ENCODE measurements at places on chromosomes 11 and 22. TPM values are rescaled to one million over a fixed set of nuclear protein-coding genes. Genes with fewer than 3 reads are reported as not detected.

DNA sequence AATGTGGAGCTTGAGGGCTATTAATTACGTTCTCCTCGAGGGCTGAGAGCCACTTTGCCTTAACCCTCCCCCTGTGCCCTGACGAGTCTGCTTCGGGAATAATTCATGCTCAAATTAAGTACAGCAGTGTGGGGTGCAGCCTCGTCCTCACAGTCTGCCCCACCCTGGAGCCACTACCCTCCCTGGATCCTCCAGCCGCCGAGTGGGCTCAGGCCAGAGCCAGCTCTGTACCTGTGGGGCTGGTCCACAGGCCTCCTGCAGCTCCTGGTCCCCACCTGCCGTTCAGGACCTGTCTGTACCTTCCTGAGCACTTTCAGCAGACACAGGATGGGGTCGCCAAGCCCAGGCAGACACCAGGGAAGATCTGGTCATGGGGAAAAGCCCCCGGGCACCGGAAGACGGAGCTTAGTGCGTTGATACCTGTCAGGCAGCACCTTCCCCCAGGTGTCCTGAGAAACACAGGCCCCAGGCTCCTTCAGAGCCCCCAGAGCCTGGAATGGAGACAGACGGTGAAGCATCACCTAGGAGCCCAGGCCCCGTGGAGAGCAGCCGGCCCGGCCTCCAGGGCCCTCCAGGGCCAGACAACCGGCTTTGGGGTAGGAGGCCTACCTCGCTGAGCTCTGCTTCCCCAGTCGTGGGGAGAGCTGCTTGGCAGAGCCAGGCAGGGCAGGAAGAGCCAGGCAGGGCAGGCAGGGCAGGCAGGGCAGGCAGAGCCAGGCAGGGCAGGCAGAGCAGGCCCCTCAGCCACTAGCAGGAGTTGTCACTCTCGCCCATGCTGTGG is 9.7 kb downstream of the TSPAN32 start:
- DNase-seq, result no peak

DNA sequence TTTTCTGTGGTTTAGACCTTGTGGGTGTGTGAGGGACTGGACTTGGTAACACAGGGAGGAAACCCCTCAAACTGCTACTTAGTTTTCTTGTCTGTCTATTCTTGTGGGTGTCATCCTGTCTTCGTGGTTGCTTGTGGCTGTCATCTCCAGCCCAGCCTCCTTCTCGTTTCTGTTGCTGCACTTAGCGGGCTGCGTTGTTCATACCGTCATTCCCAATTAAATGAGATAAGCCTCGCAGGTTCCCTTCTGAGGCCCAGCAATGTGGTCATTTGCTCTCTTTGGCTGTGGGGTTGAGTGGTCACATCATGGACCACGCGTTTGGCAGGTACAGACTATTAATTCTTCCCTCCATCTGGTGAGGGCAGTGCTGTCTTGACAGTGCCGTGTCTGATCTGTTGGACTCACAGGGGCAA is 18.8 kb downstream of the PANX1 start:
- no peak for DNase-seq

DNA sequence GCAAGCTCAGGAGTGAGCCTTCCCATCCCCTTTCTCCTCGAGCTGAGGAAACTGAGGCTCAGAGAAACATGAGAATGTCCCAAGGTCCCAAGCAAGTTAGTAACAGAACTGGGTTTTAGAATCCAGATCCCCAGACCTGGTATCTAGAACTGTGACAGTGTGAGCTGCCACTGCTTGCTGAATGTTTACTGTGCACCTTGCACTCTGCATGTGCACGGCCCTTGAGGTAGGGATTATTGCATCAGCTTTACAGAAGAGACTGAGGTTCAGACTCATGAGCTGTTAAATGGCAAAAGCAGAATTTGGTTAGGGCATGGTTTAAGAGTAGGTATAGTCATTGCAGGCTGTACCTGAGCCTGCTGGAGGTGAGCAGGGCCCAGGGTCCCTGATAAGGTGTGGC is 3.8 kb upstream of the MPPED1 start:
- no peak for DNase-seq

DNA sequence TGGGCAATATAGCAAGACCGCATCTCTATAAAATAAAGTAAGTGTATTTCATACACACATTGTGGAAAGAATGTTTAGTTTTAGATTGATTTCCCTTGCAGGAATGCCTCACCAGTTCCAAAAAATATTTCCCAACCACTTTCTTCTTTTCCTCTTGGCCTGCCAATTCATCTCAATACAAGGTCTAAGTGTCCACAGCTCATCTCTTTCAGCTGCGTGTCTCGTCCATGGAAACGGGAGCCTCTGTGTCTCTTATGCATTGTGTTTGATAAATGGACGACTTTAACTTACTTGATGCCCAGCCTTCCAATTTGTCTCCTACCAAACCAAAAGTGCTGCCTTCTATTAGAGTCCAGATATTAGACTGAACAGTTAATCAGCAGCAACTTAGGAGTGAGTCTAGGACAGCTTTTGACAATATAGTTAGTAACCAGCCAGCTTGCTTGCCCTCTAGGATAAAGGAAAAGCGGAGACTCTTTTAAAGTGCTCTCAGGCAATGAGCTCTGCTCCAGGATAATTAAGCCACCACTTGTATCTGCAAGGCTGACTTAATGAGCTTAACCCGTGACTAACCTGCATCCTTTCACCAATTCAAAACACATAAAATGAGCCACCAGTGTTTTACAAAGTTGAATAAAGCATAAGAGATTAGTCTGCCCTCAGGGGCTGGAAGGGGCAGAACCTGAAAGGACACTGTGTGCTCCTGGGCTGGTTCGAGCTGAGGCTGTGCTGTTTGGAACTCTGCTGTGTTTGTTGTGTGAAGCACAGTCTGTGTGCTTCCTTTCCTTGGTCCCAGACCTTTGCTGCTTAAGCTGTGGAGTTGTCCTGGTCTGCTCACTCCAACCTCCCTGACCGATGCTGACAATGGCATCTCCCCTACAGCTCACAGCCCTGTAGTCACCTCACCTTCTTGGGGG is 27.5 kb downstream of the FBXO7 start:
- DNase-seq, result no peak

GRCh38 chr22:29817724-29818123 is 20.4 kb downstream of the ASCC2 start:
- DNase-seq, result no peak

DNA sequence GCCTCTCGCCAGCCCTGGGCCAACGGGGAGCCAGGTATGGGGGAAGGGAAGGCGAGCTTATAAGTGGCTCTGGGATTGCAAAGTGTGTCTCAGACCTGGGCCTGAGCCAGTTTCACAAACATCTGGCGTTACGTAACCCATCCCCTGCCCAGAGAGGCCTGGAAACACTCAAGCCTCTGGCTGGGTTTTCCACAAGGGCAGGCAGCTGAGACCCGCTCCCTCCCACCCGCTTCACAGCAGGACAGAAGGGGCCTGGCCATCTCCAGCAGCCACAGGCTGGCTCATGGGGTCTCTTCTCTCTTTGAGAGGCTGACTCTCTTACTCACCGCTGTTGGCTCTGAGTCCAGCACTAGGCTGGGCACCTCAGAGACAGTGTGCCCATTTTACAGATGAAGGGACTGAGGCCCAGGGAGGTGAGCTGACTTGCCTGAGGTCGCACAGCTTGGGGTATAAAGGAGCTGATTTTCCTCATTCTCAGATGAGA is 44.5 kb downstream of the TRIOBP start:
- peak; percentile 93 for DNase-seq

- DNase-seq, result no peak
Measured at GRCh38 chr11:116881143-116881542, 43.7 kb upstream of the APOA1 start.

GRCh38 chr22:39954584-39955055 is 5.6 kb upstream of the TMA7B start:
- DNase-seq, result no peak

DNA sequence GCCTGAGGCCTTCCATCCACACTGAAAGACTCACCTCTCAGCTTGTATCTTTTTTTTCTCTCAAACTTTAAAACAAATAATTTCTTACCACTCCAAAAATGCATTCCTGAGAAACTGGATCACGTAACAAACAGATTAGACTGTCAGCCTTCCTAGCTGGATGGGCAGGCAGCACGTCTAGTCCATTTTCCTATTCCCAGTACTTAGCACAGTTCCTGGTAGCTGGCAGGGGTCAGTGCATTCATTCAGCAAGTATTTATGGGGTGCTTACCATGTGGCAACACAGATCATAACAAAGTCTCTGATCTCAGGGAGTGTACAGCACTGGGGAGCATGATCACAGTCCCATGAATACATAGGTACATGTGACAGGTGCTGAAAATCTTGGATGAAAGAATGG is 89.6 kb downstream of the UBASH3B start:
- no peak for DNase-seq

GRCh38 chr11:34413263-34413662 is 25.5 kb upstream of the CAT start:
- DNase-seq, result no peak

- no peak for DNase-seq
Measured at GRCh38 chr11:77908835-77909234, 85.6 kb downstream of the INTS4 start.

- no peak for DNase-seq
Measured at GRCh38 chr11:6991227-6991626, 28.9 kb downstream of the ZNF214 start.

GRCh38 chr11:90220391-90220790 is 2.5 kb downstream of the CHORDC1 start:
- no peak for DNase-seq

OR4A16 gene
- total RNA-seq, result not detected

OR5T3 gene
- not detected for total RNA-seq

DYNC2H1 gene
- 33.2 TPM for total RNA-seq

RAB3IL1 gene
- total RNA-seq, result 2.6 TPM

RAG2 gene
- not detected for total RNA-seq

TOB2 gene
- 59.2 TPM for total RNA-seq

Data from suprapubic skin (tissue), 4 donors.